ENCODE measurements at places on chromosomes 4 and X. TPM values are rescaled to one million over a fixed set of nuclear protein-coding genes. Genes with fewer than 3 reads are reported as not detected.
A peak's percentile ranks its signal among the peaks of the same experiment; 100 is the strongest.

DNA sequence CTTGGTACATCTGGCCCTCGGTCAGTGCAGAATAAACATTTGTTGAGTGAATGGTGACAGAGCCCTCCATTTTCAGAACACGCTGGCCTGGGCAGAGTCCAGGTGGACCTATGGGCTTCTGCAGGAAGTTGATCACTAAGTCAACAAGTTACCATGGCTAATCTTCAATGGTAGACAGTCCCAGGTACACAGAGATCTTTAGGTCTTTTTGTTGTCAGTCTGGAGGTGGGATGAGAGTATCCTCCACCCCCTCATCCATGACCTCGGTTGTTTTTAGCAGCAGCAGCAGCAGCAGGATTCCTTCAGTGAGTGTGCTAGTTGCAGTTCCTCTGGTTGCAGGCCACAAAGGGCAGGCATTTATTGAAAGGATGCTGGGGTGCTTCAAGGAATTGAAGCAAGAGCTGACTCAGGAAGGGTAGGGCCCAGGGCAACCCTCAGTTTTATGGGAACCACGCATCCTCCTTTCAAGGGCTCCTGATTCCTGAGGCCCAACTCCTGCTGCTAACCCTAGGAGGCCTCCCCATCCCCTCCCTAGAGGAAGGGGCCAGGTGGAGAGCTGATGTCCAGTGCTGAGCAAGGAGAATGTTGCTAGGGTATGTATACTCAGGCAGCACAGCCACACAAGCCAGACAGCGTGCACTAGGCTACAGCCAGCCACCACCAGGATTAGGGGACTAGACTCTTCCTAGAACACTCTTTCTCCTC, 1.7 kb upstream of the USP27X start:
- H3K27me3 ChIP-seq = no peaks in the 10 kb centered on the region
- H3K4me3 ChIP-seq = no peak overlapping the region
- no peak overlapping the region for H3K27ac ChIP-seq
- H3K4me1 ChIP-seq = no peaks in the 10 kb centered on the region
- H3K36me3 ChIP-seq = no peaks in the 10 kb centered on the region

DNA sequence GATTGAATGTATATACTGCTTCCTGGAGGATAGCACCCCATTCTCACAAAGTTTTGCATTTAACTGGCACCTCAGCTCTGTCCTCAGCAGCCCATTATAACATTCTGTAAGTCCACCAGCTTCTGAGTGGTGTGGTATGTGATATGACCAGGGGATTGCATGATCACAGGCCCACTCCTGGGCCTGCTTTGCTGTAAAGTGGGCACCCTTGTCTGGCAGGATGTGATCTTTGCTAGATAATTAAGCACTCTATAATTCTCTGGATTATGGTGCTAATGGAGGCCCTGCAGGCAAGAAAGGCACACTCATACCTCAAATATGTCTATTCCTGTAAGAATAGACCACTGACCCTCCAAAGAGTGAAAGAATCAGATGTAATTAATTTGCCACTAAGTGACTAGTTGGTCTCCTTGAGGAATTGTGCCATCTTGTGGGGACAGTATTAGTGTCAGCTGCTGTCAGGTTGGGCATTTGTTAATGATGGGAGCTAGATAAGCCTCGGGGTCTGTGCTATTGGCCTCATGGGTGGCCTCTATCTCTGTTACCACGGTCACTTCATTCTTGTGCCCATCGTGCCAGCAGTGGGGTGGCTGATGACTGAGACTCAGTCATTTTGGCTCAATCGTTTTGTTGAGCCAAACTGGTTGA, 2.2 kb upstream of the CFI start:
- peak; percentile 52 for DNase-seq
- H3K4me3 ChIP-seq = no peak overlapping the region
- no peaks in the 10 kb centered on the region for H3K36me3 ChIP-seq

NKX6-1 gene
- total RNA-seq = not detected

FGG gene
- not detected for total RNA-seq

GRCh38 chrX:101478366-101478765, 6.9 kb upstream of the ARMCX4 start:
- H3K4me1 ChIP-seq = no peaks in the 10 kb centered on the region
- no peaks in the 10 kb centered on the region for H3K36me3 ChIP-seq
- DNase-seq = no peak
- no peak overlapping the region for H3K4me3 ChIP-seq

IL21 gene
- not detected for total RNA-seq

DNA sequence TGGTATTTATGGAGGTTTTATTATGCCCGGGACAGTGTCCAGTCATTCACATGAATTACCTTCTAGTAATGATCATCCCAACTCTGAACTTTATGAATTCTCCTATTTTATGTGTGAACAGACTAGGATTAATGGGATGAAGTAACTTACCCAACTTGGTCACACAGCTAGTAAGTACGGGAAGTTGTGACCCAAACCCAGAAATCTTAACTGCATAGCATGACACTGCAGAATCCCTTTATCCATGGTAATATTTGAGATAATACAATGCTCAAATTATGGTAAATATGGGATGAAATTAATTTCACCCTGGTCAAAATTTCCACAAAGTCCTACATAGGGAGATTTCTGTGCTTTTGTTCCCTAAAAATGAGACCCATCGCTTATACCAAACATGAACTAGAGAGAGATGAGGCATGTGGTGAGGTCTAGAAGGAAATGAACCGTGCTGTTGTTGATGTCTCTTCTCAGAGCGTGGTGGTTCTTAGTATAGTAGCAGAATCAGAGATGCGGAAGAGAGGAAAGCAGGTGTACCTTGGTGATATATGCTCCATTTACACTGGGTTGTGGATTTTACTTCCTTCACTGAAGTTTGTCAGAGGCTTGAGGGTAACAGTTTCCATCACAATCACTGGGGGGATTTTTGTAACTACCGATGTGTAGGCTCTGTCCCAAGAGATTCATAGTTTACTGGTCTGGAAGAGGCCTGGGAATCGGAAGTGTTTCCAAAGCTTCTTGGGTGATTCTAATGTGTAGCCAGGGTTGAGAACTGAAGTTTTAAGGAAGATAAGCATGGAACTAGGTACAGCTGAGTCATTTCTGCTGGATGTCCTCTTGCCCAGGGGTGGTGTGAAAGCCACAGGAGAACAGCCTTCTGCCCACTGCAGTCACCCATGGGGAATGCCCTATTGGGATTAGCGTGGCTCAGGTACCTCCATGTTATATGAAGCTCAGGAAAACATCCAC, 30.2 kb upstream of the FAM9C start:
- H3K4me3 ChIP-seq = no peak overlapping the region
- H3K27me3 ChIP-seq = no peaks in the 10 kb centered on the region

HPGDS gene
- total RNA-seq = 3.9 TPM

DNA sequence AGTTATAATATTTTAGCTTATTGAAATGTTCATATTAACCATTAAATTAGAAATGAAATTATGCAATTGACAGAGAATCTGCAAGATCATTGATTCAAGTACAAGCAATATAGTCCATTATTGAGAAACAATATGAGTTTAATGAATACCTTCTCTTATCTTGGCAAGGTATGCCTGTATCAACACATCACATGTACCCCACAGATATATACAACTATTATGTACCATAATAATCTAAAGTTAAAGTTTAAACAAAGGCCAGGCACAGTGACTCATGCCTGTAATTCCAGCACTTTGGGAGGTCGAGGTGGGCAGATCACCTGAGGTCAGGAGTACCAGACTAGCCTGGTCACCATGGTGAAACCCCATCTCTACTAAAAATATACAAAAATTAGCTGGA, 514.7 kb downstream of the PCDH7 start:
- H3K27me3 ChIP-seq = no peaks in the 10 kb centered on the region

- no peaks in the 10 kb centered on the region for H3K4me1 ChIP-seq
- H3K4me3 ChIP-seq = no peak overlapping the region
- no peak overlapping the region for H3K27ac ChIP-seq
- H3K27me3 ChIP-seq = no peaks in the 10 kb centered on the region
- no peaks in the 10 kb centered on the region for H3K36me3 ChIP-seq
- DNase-seq = no peak
Observed at GRCh38 chr4:76256032-76256431, 4.5 kb downstream of the FAM47E start.

- no peaks in the 10 kb centered on the region for H3K27me3 ChIP-seq
- H3K36me3 ChIP-seq = no peaks in the 10 kb centered on the region
- H3K4me3 ChIP-seq = no peak overlapping the region
- no peaks in the 10 kb centered on the region for H3K4me1 ChIP-seq
- no peak for DNase-seq
- H3K27ac ChIP-seq = no peak overlapping the region
Observed at GRCh38 chr4:88939697-88940096, 117.3 kb downstream of the FAM13A start.

GSX2 gene
- not detected for total RNA-seq

DNA sequence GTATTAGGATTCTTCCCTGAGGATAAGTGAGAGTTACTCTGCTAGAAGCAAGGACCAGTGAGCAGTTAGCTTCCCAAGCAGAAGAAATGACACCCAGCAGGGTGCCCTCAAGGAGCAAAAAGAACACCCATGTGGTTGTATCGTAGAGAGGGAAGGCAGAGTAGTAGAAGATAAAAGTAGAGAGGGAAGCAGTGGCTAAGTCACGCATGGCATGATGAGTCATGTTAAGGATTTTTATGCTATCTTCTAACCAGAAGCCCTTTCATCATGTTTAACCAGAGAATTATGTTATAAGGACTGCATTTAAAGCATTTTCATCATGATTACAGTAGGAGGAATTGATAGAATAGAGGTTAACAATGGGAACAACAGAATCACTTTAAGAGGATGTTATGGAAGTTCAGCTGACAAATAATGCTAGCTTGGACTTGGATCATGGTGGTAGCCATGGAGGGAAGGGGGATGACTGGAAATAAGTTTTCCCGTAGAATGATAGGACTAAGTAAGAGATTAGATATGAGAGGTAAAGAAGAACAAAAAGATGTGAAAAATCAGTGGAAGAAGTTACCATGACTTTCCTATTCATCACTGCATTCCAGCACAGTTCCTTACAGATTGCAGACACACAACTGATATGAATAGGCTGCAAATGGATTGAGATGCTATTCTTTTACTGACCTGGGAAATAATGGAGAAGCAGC, 383.5 kb upstream of the INTU start:
- DNase-seq = no peak
- H3K27me3 ChIP-seq = no peaks in the 10 kb centered on the region
- no peak overlapping the region for H3K27ac ChIP-seq
- H3K4me3 ChIP-seq = no peak overlapping the region
- no peaks in the 10 kb centered on the region for H3K4me1 ChIP-seq
- no peaks in the 10 kb centered on the region for H3K36me3 ChIP-seq

- no peak overlapping the region for H3K27ac ChIP-seq
- H3K36me3 ChIP-seq = no peaks in the 10 kb centered on the region
- no peaks in the 10 kb centered on the region for H3K4me1 ChIP-seq
- H3K27me3 ChIP-seq = no peaks in the 10 kb centered on the region
- H3K4me3 ChIP-seq = no peak overlapping the region
Observed at GRCh38 chr4:161650812-161651211, 513.0 kb downstream of the FSTL5 start.

DNA sequence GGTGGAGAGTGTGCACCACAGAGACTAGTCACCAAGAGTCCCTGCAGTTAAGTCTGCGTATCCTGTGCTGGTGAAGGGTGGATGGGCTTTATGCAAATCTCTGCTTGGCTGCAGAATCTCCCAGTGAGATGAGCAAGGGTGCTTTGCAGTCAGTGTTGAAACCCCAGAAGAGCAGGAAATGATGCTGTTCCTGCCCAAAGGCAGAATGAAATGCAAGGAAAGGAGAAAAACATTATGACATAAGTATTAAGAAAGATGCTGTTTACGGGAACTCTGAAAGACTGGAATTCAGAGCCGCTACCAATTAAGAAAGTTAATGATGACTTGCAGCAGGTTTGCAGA, 25.4 kb upstream of the ACSL1 start:
- H3K4me3 ChIP-seq = no peak overlapping the region
- no peak overlapping the region for H3K27ac ChIP-seq
- DNase-seq = peak; percentile 70

PF4V1 gene
- total RNA-seq = not detected

DNA sequence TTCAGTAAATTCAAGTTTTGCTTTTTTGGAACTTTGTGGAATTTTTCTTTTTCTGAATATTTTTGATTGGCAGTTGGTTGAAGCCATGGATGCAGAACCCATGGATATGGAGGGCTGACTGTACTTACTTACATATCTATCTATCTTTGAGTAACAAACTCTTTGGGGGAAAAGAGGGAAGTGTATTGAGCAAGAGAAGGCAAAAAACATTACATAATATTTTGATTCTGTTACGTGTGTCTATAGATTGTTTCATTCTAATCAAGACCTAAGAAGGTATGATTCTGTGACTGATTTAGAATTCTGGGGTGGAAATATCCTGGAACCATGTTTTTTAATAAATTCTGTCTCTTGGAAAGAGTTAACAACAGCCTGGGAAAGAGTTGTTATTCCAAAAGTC, 31.5 kb downstream of the GRSF1 start:
- no peaks in the 10 kb centered on the region for H3K36me3 ChIP-seq
- no peaks in the 10 kb centered on the region for H3K4me1 ChIP-seq
- DNase-seq = no peak
- no peak overlapping the region for H3K4me3 ChIP-seq
- no peaks in the 10 kb centered on the region for H3K27me3 ChIP-seq

DNA sequence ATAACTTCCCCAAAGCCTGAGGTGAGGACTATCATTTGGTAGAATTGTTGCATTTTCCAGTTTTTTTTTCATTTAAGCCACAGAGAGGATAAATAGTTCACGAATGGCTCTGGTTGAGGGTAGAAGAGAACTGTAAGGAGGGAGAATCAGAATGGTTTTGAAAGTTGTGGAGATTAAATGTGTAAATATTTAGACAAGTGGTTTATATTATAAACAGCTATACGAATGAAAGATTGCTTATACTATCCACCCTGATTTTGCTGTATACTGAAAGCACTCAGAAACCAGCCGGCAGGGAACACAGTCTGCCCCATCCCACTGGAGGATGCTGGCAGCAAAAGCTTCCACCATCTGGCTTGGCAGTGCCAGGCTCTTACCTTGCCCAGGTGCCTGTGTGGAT, 341.1 kb downstream of the RAPGEF2 start:
- no peaks in the 10 kb centered on the region for H3K27me3 ChIP-seq
- no peak overlapping the region for H3K4me3 ChIP-seq
- no peak for DNase-seq

DNA sequence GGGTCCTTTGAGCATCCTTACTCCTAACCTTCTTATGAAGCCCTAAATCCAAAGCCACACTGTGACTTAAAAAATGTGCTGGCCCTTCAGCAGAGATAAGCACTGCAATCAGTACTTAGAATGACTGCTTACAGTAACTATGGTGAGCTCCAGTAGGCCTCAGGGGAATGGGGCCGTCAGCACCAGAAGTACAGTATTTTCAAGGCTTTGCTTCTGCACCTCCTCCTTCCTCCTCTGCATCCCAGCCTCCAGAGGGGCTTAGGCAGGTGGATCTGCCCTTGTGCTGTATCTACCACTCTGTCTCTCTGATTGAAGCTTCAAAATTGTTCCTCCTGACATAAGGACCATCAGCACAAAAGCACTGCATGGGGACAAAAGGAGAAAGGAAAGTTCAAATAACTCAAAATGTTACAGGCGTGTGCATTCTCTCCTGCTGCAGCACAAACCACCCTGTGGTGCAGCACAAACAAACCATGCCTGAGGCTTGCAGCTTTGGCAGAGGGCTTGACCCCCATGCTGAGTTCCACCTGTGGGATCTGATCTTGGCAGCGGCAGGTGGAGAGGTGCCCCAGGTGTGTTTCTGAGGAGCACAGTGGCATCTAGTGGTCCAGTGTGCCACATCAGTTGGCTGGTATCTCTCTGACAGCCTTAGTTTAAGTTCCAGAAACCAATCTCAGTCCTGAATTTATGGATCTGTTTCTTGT, 164.7 kb downstream of the SOWAHB start:
- H3K4me3 ChIP-seq = no peak overlapping the region
- no peaks in the 10 kb centered on the region for H3K36me3 ChIP-seq
- H3K27ac ChIP-seq = no peak overlapping the region
- H3K27me3 ChIP-seq = no peaks in the 10 kb centered on the region
- no peak for DNase-seq
- peaks cover 11% of the 10 kb centered on the region for H3K4me1 ChIP-seq

CSN1S1 gene
- total RNA-seq = not detected
